ENCODE measurements at places on chromosomes 2 and 18.

GRCh38 chr18:10213526-10213925, 240.9 kb upstream of the APCDD1 start:
- peak; percentile 46 for DNase-seq

DNA sequence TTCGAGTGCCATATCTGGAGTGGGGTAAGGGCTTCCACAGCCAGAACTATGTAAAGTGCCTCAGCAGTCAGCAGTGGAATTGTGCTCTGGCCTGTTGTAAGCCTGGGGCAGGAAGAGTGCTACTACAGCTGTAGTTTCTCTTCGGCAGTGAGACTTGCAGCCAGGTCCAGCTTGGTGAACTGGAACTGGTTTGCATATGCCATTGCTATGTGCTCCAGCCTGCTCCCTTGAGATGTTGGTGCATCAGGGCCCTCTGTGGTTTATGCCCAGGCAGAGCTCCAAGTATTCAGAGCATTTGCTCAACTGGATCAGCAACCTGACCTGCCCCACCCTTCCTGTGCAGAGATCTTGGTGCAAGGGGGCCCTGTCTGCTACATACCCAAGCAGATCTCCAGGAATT, 47.8 kb downstream of the ZNF804A start:
- no peak for DNase-seq

GRCh38 chr18:80147037-80147417, 38.0 kb downstream of the ADNP2 start:
- DNase-seq: no peak

DNA sequence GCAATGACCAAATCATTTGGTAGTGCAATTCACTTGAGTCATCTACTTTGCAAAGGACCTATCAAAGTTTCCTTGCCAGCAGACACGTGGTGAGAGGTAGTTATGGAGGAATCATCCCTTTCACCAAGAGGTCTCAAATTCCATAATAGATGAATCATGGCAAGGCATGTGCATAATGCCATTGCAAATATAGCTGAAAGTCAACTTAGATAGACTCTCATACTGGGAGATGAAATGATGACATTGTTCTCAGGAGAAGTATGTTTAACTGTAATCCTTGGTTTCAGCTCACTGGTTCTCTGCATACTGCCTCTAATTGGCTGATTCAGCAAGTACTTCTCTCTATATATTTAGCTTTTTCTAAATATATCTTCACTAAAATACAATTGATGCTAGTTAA, 57.2 kb downstream of the CALCRL start:
- DNase-seq: no peak

DNA sequence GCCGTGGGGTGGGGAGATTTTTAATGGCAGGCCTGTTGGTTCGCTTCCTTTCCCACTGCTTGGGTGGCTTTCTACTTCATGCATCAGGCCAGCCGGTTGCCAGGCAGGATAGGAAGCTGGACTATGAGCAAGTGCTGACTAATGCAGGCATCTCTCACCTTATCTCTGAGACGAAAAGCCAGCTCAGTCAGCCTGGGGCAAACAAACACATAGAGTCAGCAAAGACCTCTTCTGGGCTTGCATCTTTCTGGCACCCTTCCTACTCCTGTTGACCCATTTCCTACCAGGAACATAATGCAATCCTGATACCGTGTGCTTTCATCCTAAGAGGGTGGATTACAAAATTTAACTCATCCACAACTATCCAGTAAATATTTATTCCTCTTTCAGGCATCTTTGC, 416.6 kb upstream of the MEX3C start:
- DNase-seq: no peak

- no peak for DNase-seq
Observed at GRCh38 chr2:6656633-6657032, 209.1 kb downstream of the CMPK2 start.

DNA sequence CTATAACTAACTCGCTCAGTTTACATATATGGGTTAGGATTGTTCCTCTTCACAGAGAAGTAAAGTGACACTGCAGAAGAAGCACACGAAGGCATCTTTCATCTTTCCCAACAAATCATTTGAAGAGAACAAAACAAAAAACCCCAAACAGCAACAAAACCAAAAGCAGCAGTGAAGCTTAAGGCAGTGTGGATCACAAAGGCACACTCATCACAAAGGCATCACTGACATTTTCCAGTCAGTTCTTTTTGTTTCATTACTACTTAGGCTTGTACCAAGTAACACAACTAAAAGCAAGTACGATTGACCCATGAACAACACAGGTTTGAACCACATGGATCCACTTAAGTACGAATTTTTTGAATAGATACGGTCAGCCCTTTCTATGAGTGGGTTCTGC, 75.7 kb downstream of the RNF152 start:
- no peak for DNase-seq

GRCh38 chr2:237995036-237995435, 28.2 kb downstream of the UBE2F start:
- DNase-seq: no peak

DNA sequence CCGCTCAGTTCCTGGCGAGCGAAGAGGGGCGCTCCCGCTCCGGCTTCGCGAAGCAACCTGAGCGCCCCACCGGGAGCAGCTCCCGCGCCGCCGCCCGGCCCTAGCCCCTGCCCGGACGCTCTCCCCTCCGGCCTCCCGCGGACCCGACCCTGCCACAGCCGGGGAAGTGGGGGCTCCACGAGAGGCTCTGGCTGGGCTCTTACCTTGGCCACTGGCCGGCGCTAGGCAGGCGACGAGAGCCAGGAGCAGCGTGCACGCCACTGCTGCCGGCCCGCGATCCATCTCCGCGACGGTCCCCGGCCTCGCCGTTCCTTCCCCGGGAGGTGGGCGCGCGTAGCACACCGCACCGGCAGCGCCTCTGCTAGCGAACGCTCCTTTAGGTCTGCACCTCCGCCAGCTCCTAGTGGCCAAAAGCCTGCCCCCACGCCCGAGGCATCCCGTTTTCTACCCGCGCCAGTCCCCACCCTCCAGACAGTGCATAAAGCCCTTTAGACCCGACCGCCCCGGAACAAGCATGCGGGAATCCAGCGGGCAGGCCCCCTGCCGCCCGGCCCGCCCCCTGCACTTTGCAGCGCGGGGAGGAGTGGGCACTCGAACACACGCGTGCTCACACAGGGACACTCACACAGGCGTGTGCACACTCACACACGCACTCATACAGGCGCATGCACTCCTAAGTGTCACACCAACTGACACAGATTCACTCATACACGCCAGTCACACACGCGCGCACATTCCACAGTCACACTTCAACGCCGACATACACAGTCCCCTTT, at the start of gene LRP2:
LRP2 (minus strand) TSS at position 417 of the 776 bp plus-strand sequence; CDS start at position 282, 135 bp downstream.
- peak; percentile 7 for DNase-seq

GRCh38 chr2:185984670-185985069, 246.1 kb downstream of the FSIP2 start:
- no peak for DNase-seq

DNA sequence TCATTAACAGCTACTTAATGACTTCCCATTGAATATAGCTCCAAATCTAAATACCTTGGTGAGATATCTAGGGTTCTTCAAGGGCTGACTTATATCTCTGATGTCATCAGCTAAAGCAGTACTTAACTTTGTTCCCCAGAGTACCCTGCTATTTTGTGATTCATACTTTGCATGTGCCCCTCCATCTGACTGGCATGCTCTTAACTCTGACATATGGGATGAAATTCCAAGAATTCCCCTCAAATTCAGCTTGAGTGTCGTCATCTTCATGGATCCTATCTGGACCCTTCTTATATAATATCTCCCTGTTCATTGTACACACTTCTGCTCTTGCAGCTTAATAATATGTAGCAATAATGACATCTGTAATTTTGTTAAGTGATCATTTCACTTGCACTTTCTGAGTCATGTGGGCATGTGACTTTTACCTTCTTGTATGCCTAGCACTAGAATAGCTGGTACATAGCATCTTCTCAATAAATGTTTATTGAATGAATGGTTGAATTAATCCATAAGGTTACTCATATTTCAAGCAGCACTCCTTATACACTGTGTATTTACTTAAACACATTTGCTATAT, 172.9 kb downstream of the WDR7 start:
- no peak for DNase-seq

All from activated CD4-positive, alpha-beta T cell treated with anti-CD3 and anti-CD28 coated beads, Interleukin-2, Interleukin-6, amounts not matched to agents 100 ng/mL and 50 ng/mL, durations not matched to agents 16 hours and 8 hours (primary cell).